ENCODE measurements at places on chromosomes 5 and 9.
A peak's percentile ranks its signal among the peaks of the same experiment; 100 is the strongest.

- peak; percentile 74 for DNase-seq
Observed at GRCh38 chr5:159899067-159900049, 16.9 kb upstream of the ADRA1B start.

DNA sequence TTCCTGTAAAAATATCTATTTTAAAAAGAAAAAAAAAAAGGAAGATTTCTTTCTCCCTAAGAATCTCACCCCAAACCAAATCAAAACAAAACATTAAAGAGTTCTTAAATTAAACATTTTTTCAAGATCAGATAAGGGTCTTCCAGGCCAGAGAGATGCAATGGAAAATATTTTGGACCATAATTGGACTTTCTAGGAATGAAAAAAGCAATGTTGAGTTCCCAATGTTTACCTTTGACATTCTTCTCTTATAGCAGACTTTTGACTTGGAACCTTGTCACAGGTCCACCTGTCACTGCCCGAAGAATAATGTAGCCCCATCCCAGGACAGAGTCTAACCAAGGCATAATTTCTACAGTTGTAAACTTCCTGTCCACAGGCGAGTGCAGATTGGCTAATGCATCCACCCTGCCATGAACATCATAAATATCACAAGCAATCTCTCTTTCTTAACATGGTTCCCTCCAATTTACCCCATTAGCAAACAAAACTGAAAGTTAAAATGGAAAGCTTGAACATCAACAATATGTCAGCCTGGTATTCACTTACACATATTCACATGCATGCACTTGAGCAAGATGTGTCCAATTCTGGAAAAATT is 121.7 kb upstream of the ZNF366 start:
- no peak for DNase-seq

DNA sequence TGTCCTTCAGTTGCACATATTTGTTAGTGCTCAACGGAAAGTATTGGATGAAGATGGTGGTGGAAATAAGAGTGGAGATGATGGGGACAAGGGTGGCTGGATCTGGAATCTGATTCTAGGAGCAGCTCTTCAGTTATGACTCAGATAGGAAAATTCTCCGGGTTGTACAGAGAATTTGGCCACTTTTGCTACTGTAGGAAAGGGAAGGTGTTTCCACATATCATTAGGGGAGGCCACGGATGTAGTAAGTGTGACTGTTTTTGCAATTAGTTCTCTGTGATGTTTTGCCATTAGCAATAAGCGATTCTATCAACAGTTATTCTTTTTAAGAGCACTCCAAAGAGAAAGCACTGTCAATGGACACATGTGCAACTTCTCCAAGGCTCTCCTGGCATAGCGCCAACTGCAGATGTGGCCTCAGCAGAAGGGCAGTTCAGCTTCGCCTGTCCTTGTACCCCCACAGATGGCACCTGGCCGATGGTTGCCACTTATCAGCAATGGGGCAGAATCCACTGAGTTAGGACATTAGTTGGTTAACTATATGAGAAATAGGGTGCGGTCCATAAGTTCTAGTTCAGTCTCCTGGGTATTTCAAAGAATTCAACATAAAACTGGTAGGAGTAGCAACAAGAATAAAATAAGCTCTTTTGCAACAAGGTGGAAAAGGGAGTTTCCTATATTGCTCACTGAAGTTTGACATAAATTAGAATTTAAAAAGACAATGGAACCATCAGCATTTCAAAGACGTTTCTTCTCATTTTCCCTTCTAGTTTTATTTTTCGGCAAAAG is 96.3 kb downstream of the ARSB start:
- DNase-seq = no peak

DNA sequence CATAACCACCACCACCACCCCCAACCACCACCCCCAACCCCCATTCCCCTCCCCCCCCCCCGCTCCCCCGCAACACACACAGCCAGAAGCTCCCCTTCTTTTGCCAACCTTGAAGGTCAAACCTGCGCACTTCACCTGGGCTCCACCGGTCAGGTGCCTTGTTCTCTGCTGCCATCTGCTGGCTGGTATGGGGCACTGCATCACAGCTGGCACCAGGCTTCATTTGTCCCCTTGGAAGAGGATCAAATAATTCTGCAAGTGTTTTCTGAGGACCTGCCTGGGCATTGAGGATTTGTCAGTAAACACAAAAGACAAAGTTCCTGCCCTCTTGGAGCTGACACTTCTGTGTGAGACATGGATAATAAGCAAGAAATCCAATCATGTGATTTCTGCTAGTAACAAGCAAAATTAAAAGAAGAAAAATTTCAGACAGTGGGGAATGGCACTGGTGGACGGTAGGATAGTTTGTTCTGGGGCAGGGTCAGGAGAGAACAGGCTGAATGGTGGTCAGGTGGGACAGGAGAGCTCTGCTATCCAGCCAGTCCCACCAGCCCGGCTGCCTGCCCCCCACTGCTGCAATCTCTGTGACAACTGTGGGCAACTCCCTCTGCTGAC is 55.6 kb upstream of the LMX1B start:
- DNase-seq = peak; percentile 24

- DNase-seq = no peak
Observed at GRCh38 chr9:2987679-2988078, 143.8 kb upstream of the PUM3 start.

DNA sequence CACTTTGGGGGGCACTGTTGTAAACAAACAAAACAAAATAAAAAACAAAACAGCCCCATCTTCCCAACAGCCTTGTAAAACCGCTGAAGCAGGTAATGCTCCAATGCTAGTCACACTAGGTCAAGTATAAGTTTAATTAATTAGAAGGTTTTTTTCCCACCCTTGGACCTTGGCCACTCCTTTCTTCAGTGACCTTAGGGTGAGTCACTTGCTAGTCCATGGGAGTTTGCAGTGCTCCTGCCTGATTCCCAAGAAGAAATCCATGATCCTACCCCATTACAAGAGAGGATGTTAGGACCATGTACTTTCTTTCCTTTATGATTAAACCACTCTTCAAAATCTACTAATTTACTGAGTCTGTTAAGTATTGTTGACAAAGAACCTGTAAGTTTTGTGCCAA is 192.2 kb upstream of the CDKN2B start:
- DNase-seq = no peak

DNA sequence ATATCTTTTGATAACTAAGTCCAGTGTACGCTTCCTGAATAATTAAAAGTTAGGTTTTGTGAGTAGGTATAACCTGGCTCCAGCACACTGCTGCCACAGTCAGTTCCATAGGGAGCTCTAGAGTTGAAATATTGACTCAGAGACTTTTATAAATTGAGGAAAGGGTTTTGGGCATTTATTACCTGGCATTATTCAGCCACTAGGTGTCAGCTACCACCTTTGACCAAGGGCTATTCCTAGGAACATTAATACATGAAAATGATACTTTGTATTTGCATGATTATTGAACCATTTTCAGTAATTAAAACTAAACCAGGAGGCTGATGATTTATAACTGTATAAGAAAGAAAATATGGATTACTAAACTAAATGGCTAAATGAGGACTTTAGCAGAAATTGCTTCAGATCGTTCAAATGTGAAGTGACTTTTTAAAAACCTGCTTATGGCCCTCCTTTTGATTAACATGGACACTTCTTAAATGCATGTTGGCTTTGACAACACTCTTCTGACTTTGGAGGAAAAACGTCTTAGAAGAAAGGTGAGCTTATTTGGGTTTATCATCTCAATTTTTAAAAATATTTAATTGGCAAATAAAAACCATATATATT is 83.0 kb downstream of the SMC2 start:
- DNase-seq = peak; percentile 3

DNA sequence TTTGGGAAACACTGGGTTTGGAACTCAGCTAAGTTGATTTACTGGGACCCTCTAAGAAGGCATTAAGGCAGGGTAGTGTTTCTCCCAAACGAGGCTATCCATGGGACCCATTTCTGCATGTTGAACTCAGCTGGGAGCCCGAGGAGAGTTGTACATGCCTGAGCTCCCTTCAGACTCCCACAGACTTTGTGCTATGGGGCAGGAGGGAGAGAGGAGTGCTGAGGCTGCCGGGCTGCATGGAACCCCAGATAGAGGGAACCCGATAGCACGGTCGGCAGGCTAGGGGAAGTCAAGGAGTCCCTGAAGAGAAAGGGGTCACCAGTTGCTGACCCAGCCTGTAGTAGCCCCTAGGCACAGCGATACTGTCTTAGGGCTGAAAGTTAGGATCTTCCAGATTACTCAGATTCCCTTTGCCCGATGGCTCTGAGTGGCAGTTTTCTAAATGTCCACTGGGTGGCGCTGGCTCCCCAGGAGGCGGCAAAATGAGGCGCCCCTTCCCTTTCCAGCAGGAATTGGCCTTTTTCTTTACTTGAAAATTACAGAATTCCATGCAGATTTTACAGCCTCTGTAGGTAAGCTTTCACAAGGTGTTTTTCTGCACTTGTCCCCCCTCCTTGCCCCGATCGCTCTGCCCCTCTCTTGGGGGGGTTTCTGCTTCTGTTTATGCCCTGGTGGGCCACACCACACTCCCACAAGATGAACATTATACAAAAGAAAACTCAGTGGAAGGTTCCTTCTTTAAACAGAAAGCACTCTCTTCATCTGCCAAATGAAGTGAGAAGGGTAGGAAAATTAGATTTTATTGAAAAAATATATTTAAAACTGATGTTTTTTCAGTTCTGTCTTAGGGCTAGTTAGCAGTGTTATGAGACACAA is 17.8 kb downstream of the NANS start:
- peak; percentile 48 for DNase-seq

- no peak for DNase-seq
Observed at GRCh38 chr5:3546028-3546427, 49.6 kb upstream of the IRX1 start.

DNA sequence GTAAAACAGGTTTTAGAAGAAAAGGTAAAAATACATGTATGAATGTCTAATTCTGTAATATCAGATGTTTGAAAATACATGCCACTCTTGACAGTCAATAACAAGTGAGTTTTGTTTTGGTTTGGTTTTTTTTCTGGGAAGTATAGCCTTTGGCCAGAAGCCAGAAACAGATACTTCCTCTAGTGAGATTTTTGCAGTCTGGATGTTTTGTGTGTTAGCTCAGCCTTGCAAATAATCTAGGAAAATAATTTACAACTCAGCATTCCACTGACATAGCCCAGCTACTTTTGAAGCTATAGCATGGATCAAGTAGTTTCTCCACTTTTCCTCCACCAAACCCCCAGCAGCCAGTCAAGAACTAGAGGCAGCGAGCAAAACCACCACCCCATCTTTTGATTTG is 56.7 kb downstream of the SLC1A1 start:
- DNase-seq = peak; percentile 52

- no peak for DNase-seq
Observed at GRCh38 chr5:6557807-6558575, 74.9 kb downstream of the NSUN2 start.

GRCh38 chr9:104374711-104375110 is 129.4 kb upstream of the OR13F1 start:
- DNase-seq = no peak

GRCh38 chr9:133811471-133811870 is 73.3 kb upstream of the SARDH start:
- no peak for DNase-seq

DNA sequence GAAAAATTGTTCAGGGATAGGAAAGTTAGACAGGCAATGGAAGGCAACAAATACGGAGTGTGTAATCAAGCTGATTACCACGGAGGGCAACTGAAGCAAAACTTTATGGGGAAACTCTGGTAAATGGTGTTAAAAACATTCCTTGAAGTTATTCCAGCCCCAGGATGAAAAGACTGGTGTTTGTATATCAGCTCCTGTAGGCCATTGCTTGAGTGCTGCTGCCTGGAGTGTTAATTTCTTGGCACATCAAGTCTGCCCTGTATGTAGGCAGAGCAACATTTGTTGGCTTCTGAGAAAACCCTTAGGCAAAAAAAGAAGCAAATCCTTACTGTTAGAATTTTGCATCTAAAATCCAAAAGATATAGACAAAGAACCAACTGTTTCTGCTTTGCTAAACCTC is 686.5 kb upstream of the ACO1 start:
- no peak for DNase-seq

- peak; percentile 82 for DNase-seq
Observed at GRCh38 chr5:149938791-149939358, 5.7 kb downstream of the PDE6A start.

DNA sequence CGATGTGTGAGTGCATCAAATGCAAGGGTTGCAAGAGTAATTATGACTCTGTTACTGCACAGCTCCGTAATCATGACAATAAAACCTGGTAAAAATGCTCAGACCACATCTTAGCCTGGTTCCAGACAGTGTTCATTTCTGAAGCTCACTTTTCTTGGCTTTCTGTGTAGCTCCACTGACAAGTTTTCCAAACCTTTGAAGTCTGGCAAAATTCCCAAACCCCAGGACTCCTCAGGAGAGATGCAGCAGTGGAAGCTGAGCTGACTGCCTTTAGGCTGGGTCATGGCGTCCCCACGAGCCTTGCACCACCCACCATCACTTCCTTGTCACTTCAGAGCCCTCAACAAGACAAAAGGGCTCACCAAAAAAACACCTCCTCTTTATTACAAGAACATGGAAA is 131.6 kb upstream of the TAS2R1 start:
- DNase-seq = no peak

DNA sequence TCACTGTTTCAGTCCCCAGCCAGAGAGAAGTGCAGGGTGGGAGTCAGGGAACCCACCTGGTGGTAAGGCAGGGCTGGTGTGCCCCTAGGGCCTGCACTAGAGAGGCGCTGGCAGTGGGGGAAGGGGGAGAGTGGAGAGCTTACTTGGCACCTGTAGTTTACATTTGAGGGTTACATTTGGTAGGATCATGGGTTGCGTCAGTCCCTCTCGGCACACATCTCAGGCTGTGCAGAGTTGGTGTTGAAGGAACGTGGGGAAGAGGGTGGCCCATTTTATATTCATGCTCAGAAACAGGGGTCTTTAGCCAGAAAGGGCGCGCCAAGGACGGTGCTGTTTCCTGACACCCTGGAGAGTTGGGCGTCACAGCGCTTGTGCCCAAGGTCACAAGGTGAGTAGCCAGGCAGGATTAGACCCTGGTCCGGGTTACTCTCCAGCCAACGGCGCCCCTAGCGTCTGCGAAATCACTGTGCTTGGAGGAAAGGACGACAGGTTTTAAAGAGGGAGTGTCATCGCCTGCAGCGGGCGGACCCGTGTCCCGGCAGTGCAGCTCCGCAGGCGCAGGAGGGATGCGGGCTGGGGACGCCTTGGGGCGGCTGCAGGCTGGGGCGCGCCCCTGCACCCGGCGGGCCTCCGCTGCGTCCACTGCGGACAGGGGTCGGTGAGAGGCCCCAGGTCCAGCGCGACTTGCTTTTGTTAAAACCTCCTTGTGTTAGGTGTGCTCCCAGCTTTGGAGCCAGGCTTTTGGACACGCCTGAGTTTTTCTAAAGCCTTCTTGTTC is 272.6 kb downstream of the FANCC start:
- DNase-seq = no peak

DNA sequence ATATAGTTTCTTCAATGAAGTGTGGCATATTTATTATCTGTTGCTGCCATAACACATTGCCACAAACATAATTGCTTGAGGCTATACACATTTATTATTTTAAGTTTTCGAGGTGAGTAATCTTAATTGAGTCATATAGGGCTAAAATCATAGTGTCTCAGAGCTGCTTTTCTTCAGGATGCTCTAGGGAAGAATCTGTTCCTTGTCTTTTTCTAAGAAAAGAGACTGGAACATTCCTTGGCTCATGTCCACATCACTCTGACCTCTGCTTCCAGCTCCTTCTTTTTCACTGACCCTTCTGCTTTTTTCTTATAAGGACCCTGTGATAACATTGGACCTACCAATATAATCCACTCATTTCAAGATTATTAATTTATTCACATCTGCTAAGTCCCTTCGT is 632.4 kb upstream of the TYRP1 start:
- no peak for DNase-seq
